ENCODE measurements at places on chromosomes 12 and 14.

DNA sequence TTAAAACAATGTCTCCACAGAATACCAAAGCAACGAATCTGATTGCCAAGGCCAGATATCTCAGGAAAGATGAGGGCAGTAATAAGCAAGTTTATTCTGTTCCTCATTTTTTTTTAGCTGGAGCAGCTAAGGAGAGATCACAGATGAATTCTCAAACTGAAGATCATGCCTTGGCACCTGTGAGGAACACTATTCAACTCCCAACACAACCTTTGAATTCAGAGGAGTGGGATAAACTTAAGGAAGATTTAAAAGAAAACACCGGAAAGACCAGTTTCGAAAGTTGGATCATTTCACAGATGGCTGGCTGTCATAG, 994 bp downstream of the PRORP start:
- no peak for DNase-seq

GRCh38 chr14:88333036-88333435, 10.0 kb upstream of the KCNK10 start:
- DNase-seq, result no peak

GRCh38 chr12:116148844-116149243, 128.6 kb downstream of the MED13L start:
- no peak for DNase-seq

DNA sequence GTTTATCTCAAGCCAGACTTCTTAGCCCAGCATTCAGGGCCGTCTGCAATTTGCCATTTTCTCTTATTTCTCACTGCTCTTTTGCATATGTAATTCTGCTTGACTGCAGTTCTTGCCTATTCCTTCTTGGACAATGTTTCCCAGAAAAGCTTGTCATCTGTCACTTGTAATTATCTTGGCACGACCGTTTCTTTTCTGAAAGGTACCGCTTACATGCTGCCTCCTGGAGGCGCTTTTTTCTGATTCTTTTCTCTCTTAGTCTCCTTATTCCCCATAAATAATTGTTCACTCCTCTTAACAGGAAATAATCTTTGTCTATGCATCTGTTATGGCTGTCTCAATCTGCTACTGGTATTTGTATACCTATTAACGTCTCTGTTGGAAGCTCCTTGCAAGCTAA, 1.2 kb upstream of the ALDH1L2 start:
- no peak for DNase-seq

DNA sequence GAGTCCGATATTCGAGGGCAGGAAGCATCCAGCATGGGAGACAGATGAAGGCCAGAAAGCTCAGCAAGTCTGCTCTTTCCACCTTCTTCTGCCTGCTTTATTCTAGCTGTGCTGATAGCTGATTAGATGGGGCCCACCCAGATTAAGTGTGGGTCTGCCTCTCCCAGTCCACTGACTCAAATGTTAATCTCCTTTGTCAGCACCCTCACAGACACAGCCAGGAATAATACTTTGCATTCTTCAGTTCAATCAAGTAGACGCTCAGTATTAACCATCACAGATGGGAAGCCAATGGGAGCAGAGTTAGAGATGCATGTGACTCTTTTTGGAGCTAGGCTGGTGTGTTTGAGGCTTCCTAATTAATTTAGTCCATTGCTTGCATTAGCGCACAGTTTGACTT, 17.0 kb downstream of the C12orf75 start:
- DNase-seq, result no peak

DNA sequence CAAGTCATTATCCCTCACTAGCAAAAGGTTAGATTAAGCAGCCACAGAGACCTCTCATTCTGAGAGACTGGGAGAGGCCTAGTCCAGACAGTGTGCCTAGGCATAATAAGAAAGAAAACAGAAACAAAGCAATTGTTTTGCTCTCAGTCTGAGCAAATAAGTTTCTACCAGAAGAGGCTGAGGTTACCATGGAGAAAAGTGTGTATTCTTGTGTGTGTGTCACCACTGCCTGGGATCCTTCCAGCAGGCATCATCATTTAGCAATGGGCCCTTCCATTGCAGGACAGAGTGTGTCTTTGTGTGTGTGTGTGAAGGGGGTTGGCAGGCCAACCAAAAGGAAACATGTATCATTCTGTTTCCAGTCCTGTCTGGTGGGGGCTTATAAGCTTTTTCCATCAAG, 3.7 kb downstream of the EFS start:
- no peak for DNase-seq

- DNase-seq, result no peak
Measured at GRCh38 chr12:82873951-82874350, 187.2 kb downstream of the TMTC2 start.

DNA sequence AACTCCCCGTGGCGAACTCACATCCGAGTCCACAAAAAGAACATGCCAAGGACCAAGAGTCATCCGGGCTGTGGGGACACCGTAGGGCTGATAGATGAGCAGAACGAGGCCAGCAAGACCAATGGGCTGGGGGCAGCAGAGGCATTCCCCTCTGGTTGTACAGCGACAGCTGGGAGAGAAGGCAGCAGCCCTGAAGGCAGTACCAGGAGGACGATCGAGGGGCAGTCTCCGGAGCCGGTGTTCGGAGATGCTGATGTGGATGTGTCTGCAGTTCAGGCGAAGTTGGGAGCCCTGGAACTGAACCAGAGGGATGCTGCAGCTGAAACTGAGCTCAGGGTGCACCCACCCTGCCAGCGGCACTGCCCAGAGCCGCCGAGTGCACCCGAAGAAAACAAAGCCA, 50.7 kb downstream of the TBC1D30 start:
- DNase-seq, result no peak

DNA sequence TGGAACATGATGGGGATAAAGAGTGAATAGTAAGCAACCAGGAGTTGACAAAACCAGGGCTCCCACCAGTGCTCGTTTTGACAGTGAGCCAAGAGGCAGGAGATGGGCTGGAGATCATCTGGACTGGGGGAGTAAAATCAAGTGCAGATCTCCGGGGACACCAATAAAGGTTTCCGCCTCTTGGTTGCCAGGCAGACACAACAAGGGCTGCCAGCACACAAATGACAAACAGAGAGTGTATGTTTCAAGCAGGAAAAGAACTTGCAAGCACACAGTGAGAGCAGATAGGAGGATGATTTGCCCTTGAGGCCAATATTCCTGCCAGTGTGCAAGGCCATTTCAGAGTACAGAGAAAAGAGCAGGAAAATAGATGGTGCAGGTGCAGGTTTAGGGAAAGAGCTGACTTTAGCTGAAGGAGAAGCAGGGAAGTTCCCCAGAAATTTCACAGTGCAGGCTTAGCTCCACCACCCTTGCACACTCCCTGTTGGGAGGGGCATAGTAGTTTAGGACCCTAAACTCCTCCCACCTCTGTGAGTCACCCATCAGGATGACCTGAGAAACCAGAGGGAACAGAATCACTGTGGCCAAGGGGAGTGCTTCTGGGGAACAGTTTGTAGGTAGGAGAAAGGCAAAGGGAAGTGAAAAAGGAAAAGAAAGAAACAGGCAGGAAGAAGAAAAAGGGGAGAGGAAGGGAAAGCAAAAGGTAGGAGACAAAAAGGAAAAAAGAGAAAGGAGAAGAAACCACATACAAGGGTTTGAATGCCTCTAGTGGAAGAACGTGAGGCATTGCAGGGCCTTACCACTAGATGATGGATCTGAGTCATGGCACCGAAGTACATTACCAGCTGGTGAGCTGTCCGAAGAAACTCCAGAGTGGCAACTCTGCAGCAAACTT, 404.4 kb downstream of the SLC6A15 start:
- no peak for DNase-seq

DNA sequence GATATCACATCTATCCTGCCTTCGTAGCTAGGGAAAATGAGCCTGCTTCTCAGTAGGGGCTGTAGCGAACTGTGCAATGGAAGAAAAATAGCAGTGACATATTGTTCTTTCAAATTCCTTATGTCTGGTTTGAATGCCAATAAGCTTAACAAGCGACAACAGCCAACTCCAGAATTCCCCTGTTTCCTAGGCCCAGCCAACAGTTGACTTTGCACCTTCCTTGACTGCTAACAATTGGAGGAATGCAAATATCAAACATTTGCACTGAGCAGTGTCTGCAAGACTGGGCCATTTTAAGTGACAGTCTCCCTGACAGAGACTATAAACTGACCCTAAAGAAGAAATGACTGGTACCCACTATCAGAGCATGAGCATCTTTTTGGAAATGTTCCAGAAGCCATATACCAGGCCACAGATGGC, 12.0 kb upstream of the SERPINA1 start:
- DNase-seq, result no peak

GRCh38 chr14:99758121-99758821, 34.9 kb upstream of the EML1 start:
- peak; percentile 27 for DNase-seq

- DNase-seq, result no peak
Measured at GRCh38 chr14:74085828-74086227, 1.1 kb downstream of the LIN52 start.

GRCh38 chr14:85250414-85251189, 279.3 kb upstream of the FLRT2 start:
- DNase-seq, result no peak

- no peak for DNase-seq
Measured at GRCh38 chr12:69008520-69008919, 75.5 kb upstream of the CPM start.

GRCh38 chr12:122099280-122099749, 20.8 kb downstream of the MLXIP start:
- DNase-seq, result no peak

DNA sequence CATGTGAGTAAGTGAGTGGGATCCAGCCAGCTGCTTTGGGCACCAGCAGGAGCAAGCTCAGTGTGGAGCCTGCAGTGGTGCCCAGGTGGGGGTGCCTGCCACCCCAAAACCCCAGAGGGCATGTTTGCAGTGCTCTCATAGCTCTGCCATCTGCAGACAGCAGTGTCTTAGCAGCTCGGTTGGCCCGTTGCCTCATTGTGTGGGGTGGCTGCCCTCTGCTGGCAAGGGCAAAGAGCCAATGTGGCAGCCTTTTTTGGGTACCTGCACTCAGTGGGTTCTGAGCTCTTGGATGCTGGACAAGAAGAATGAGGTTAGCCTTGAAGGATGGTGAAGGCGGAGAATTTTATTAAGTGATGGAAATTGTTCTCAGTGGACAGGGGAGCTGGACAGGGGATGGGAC, 52.3 kb downstream of the NEUROD4 start:
- DNase-seq, result peak; percentile 76

All from activated CD4-positive, alpha-beta T cell treated with anti-CD3 and anti-CD28 coated beads, Interleukin-2, amount 50 U/mL, for 48 hours (primary cell).